ENCODE measurements at places on chromosomes 7 and 10.

GRCh38 chr10:71995887-71996575, 31.8 kb downstream of the CHST3 start:
- DNase-seq: no peak
- H3K27me3 ChIP-seq: peaks cover 2% of the 10 kb centered on the region
- no peaks in the 10 kb centered on the region for H3K4me1 ChIP-seq
- no peaks in the 10 kb centered on the region for H3K36me3 ChIP-seq
- no peak overlapping the region for H3K4me3 ChIP-seq

DNA sequence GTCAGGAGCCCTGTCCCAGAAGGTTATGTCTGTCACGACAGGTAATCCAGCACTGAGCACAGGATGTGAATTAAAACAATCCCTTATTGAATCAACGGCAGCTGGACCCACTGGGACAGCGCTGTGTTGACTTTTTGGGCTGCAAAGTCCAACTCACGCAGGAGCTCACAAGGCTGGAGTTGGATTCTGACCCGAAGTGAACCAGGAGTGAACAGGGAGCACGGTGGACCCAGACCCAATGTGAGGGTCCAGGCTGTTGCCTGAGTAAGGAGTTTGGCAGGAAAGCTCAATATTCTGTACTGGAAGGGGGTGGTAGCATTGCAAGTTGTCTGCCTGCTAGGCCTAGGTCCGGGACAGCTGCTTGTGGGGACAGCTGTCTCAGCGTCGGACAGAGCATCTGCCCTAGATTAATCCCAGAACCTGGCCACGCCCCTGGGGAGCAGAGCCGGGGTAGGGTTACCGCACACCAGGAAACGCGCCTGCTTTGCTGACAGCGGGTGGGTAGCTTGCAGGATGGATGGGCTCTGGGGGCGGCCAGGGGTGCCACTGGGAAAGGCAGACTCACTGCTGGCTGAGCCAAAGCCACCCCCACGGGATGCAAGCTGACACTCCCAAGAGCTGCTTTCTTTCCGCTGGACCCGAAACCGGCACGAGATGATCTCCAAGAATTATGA, 24.0 kb downstream of the COL26A1 start:
- DNase-seq: peak; percentile 8
- no peak overlapping the region for H3K27ac ChIP-seq
- H3K27me3 ChIP-seq: peaks cover 5% of the 10 kb centered on the region
- peaks cover 7% of the 10 kb centered on the region for H3K4me1 ChIP-seq
- H3K36me3 ChIP-seq: no peaks in the 10 kb centered on the region
- H3K4me3 ChIP-seq: no peak overlapping the region

DNA sequence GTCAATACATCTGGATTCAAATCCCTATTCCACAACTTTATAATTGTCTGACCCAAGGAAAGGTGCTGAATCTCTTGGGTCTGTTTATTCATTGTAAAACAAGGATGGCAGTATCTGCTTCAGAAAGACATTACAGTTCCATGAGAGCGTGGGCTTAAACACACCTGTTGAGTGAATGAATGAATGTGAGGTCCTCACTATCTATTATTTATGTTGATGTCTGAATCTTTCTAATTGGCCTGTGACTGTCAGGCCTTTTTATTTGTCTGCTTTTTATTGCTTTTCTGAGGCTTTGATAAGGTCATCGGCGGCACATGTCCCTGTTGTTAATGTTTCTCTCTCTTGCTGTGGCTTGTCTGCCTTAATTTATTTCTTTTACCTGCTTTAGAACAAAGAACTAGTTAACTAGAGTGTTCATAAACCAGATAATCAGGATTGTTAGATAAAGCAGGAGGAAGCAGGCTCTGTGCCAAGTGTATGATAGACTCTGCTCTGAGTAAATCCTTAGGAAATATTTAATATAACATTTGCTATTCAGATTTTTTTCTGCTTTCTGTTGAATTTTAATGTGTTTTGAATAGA, 42.3 kb upstream of the CYCS start:
- DNase-seq: no peak
- no peak overlapping the region for H3K27ac ChIP-seq
- peaks cover 13% of the 10 kb centered on the region for H3K36me3 ChIP-seq
- no peaks in the 10 kb centered on the region for H3K27me3 ChIP-seq

DNA sequence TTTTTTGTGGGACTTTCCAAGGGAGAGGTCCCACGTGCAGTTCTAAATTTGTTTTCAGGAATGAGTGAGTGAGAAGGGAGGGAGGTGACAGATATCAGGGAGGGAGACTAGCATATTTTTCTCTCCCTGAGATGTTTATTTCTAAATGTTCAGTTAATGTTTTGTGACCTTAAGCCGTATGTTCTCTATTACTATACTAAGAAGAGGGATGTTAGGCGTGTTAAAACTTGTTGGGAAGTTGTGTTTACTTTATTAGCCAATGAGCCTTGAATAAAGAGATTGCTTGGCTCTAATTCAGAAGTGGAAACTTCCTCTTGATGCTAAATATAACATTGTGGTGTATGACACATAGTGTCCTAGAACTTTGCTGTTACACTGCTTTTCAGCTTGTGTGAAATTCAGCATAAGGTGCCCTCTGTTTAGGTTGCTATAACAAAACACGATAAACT, 37.3 kb downstream of the DNAH11 start:
- no peak overlapping the region for H3K4me3 ChIP-seq
- no peaks in the 10 kb centered on the region for H3K27me3 ChIP-seq
- no peak overlapping the region for H3K27ac ChIP-seq

DNA sequence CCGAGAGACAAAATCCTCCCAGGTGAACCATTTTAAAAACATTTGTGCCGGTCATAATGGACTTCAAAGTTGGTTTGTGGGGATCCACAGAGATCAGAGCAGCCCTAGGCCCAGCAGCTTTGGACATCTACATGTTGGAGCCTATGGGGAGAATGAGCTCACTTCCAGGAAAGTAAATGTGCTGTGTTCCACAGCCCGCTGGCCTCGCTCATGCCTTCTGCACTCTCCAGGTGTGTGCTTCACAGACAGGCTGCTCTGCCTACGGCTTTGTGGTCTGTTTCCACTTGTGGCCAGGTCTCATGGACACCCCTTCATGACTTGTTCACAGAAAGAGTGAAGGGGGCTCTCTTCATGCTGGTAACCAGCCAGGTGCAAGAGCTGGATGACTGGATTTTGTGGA, 141.6 kb downstream of the ADARB2 start:
- no peak for DNase-seq
- no peaks in the 10 kb centered on the region for H3K36me3 ChIP-seq
- H3K27ac ChIP-seq: no peak overlapping the region
- no peaks in the 10 kb centered on the region for H3K27me3 ChIP-seq
- no peak overlapping the region for H3K4me3 ChIP-seq

- peaks cover 19% of the 10 kb centered on the region for H3K27me3 ChIP-seq
- H3K27ac ChIP-seq: no peak overlapping the region
- no peaks in the 10 kb centered on the region for H3K4me1 ChIP-seq
- H3K36me3 ChIP-seq: no peaks in the 10 kb centered on the region
These were observed 17.6 kb downstream of the LGI1 start for GRCh38 chr10:93775356-93775755.

GRCh38 chr10:43591303-43591904, 14.8 kb upstream of the ZNF485 start:
- peaks cover 20% of the 10 kb centered on the region for H3K4me1 ChIP-seq
- DNase-seq: no peak
- H3K27ac ChIP-seq: no peak overlapping the region
- H3K4me3 ChIP-seq: no peak overlapping the region

Measured in DND-41 (cell line).